SK-N-SH (cell line): ENCODE measurements at places on chromosomes 5 and 9.

- no peak for DNase-seq
These were observed 12.9 kb downstream of the TAS2R1 start for GRCh38 chr5:9617221-9617620.

DNA sequence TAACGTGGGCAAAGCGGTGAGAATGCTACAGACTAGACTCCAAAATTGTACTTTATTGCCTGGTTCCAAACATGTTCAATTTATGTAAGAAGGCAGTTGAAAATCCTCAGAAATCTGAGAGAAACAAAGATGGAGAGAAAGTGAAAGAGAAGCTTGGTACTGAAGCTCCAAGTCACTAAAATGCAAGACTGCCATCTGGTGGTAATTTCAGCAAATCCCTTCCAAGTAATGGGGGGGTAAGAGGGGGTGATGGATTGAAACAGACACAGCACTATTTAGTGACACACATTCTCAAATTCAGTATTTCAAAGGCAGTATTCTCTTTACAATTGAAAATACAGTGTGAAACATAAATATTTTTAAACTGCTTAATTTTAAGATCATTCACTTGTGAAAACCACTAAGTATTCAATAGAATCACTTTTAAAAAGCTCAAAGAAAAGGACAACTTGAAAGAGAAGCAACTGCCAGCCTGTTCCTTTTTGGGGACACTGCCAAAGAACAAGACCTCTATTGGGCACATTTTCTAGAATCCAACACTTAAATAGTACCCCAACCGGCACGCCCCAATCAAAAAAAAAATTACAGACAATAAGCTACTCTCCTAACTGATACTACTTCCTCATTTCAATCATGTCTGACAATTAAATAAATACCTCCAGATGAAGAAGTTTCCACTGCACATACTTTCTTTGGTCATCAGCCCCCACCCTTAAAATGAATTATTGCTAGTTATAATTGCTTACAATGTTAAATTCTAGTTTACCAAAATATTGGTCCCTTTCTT lies 131.5 kb downstream of the AGTPBP1 start:
- peak; percentile 74 for DNase-seq

- DNase-seq = peak; percentile 79
These were observed 22.0 kb downstream of the ENHO start for GRCh38 chr9:34500623-34501267.

DNA sequence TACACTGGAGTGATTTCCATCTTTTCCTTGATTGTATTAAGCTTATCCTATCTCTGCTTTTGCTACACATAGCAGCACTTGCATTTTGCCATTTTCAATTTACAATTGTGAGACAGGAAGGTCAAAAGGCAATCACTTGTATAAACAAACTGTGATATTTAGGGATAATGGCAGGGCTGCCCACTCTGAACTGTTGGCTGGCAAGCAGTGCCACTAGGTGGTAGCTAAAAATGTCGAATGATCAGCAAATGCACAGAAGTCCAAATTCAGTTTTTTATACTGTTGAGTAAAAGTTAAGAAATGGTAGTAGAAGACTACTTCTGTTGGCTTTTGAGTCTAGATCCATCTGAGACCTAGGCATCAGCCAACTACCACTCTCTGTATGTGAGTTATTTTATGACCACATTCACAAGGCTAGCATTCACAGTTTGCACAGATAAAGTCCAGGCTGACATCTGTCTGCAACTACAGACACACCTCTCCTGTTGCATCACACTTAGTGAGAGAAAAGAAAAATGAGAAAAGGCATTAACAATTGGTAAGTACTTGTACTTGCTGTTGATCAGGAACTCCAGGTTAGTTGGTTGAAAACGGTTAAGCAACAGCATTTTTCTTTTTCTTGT lies 108.8 kb upstream of the ASTN2 start:
- DNase-seq = no peak

GRCh38 chr5:62386824-62387223 lies 16.9 kb downstream of the DIMT1 start:
- no peak for DNase-seq

GRCh38 chr5:179867476-179867875 lies 8.9 kb upstream of the MRNIP start:
- peak; percentile 26 for DNase-seq

GRCh38 chr9:3018071-3018470 lies 174.2 kb upstream of the PUM3 start:
- no peak for DNase-seq

GRCh38 chr5:35902046-35902672 lies 36.3 kb downstream of the CAPSL start:
- DNase-seq = no peak

- no peak for DNase-seq
These were observed 199.1 kb upstream of the MPDZ start for GRCh38 chr9:13478639-13479038.

DNA sequence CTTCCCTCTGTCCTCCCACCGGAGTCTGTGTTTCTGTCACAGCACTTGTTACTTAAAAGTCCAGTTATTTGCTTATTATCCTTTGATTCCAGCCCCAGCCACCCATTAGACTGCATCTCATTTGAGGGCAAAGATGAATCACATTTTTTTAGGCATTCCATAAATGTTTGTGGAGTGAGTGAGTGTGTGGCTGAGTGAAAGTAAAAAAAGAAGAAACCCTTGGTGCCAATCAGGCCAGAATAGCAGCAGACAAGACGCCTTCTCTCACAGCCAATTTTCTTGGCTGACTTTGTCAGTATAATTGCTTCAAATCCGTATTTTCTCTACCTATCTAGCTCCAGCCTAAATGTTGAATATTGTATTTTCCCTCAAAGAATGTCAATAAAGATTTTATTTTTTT lies 613.0 kb upstream of the WWC1 start:
- DNase-seq = no peak

DNA sequence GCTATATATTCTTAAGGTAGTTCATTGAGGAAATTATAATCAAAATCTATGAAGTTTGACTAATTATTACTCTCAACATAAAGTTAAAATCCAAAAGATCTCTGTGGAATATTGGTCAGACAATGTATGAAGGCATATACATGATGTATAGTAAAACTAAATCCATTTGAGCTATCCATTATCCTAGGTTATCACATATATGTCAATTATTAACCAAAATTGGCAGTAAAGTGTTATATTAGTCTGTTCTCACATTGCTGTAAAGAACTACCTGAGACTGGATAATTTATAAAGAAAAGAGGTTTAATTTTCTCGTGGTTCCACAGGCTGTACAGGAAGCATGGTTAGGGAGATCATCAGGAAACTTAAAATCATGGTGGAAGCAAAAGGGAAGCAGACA lies 511.7 kb upstream of the SGCD start:
- no peak for DNase-seq

- no peak for DNase-seq
These were observed 92.5 kb downstream of the TLR4 start for GRCh38 chr9:117796681-117797080.

DNA sequence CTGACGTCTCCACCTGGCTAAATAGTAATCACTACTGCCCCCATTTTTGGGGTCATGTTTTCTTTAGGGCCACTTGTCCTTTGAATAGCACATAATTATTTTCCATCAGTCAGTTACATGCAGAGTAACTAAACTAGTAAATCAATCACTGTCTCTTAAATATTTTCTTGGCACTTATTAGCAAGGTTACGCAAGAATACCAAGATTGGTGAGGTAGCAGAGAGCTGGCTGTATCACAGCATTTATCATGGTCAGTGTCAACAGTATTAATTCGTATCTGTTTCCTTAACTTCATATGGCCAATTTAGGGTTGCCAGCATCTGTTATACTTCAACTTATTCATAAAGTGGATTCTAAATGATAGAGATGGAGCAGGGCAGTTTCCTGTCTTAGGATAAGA lies 346.8 kb upstream of the FAM174A start:
- DNase-seq = no peak

DNA sequence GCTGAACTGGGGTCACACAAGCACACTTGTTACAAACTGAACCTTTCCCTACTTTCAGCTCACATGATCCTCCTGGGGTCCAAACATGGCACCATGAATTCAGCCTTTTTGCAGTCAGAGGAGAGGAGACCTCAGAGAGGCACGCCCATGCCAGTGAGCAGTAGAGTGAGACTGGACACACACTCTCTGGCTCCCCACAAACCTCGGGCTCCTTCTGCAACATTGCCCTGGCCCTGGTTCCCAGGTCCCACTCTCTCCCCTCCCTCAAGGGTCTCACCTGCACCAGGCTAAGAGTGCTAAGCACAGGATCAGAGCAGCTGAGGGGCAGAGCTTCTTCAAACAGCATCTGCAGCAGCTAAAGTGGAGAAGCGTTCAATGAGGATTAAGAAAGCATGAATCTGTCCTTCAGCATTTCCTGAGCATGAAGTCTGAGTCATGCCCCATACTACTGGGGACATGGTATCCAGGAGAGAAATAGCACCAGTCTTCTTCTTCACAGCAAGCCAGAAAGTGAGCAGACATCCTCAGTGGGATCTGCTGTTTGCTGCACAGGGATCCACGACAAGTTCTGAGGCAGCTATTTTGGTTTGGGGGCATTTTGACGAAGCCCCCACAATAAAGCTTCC lies 27.2 kb downstream of the SLC35A4 start:
- DNase-seq = no peak

- no peak for DNase-seq
These were observed 204.2 kb upstream of the KLF4 start for GRCh38 chr9:107693625-107694326.

DNA sequence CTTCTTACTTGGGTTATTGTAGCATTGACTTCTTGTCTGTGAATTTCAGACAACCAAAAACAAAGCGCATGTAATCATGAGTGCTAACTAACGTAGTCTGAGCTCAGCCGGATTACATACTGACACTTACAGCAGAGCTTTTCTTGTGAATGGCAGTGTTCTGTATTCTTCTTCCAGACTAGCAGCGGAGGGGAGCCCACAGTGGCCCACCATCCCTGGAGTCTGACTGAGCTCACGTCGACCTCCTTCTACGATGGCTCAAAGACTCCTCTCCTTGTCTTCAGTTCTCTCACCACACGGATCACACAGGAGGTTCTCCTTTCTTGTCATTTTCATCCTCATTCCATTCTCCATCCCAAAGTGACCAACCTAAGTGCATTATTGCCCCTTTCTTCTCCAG lies 211.4 kb downstream of the CHSY3 start:
- no peak for DNase-seq

GRCh38 chr5:109645707-109646192 lies 44.0 kb upstream of the MAN2A1 start:
- DNase-seq = peak; percentile 46

DNA sequence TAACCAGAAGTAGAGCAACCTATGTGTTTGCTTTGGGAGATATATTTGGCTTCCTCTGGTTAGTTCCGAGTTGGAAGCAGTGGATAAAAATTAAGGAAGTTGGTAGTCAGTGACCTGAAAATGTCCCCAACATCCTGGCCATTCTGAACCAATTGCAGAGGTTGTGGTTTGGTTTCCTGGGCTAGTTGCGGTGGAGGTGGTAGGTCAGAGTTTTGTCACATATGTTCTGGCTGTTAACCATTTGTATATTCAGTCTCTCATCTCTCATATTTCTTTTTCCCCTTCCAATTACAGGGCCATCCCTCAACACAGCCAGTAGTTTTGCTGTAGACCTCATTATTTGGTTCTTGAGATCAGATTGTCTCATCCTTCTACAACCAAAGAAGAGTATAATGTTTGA lies 1026.9 kb downstream of the PTPRD start:
- DNase-seq = no peak

- no peak for DNase-seq
These were observed 209.2 kb downstream of the DIRAS2 start for GRCh38 chr9:90433398-90433941.

- DNase-seq = no peak
These were observed 18.9 kb downstream of the CSF1R start for GRCh38 chr5:150067405-150067960.

DNA sequence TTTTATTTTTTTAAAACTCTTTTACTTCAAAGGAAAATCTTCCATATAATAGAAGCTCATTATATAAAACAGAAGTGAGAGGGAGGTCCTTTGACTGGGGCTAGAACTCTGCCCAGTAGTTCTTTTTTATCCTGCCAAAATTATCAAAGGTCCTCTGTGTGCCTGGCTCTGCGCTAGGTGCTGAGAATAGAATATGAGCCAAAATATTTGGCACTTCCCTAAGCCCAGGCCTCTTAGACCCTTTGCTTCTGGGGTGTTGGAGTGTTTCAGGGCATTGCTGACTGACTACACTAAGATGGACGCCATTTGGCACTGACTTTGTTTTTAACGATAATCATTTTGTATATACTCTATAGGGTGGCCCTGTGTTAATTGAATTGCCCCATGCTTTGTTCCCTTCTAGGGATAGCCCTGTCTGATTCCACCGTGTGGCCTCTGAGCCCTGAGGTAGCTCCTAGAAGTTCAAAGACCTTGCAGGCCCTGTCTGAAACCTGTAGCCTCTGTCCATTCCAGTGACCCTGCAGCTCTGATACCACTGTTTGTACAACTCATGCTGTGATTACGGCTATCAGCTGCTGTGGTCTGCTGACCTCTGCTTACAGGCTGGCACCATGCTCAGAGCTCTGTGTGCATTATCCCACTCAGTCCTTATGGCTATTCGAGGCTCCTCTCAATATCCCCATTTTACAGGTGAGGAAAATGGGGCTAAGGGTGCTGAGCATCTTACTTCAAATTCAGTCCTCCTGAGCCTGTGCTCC lies 84.3 kb upstream of the SHB start:
- DNase-seq = no peak

DNA sequence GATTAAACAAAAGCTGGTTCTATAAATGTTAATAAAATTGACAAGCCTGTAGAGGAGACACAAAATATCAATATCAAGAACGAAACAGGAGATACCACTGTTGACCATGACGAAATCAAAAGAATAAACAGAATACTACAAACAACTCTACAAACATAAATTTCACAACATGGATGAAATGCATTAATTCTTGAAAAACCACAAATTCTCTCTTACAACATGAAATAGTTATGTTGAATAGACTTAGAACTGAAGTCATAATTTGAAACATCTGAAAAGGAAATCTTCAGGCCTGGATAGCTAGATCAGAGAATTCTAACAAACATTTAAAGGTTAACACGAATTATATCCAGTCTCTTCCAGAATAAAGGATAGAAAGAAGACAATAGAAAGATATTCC lies 6.9 kb upstream of the SPATA31C1 start:
- no peak for DNase-seq

DNA sequence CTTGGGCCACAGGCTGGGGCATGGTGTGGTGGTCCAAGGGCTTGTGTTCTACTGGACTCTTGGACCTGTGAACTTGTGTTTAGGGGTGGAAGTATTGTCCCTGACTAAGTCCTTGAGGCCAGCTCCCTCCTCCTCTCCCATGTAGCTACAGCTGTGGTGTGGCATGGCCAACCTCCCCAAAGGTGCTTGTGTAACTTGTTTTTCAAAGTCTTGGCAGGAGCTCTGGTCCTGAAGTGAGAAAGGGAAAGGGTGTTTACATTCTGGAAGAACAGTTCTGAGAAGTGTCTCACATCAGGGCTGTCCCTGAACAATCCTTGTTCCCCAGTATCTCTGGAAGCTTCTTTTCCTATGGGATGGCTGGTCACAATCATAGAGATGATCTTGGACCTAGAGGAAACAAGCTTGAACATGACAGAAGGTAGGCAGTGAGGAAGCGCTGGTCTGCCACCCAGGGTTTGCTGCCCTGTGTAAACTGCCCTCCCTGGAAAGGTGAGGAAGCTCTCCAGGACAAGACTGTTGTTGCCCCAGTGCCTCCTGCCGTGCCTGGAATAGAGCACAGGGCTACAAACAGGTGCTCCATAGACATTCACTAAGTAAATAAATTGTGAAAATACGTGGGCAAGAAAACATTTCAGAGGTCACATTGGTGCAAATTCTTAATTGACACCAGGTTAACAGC lies 64.6 kb upstream of the KLF9 start:
- DNase-seq = no peak
